ENCODE measurements at places on chromosomes 1 and 21. TPM values are rescaled to one million over a fixed set of nuclear protein-coding genes. Genes with fewer than 3 reads are reported as not detected.
A peak's percentile ranks its signal among the peaks of the same experiment; 100 is the strongest.

GRCh38 chr1:173266841-173267240 is 59.7 kb upstream of the TNFSF4 start:
- H3K27me3 ChIP-seq: no peaks in the 10 kb centered on the region
- H3K36me3 ChIP-seq: no peaks in the 10 kb centered on the region
- no peak overlapping the region for H3K27ac ChIP-seq

DNA sequence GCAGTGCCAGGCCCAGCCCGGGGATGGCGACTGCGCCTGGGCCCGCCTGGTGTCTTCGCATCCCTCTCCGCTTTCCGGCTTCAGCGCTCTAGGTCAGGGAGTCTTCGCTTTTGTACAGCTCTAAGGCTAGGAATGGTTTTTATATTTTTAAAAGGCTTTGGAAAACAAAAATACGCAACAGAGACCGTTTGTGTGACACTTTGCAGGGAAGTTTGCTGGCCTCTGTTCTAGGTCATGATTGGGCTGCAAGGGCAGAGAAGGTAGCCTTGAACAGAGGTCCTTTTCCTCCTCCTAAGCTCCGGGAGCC is 719 bp downstream of the SOD1 start:
- H3K36me3 ChIP-seq: peaks cover 6% of the 10 kb centered on the region
- peak overlapping the region; percentile 79 for H3K4me3 ChIP-seq
- peak overlapping the region; percentile 77 for H3K27ac ChIP-seq
- H3K4me1 ChIP-seq: peaks cover 69% of the 10 kb centered on the region
- no peak for DNase-seq

C1orf115 gene
- total RNA-seq: 2.0 TPM

DNA sequence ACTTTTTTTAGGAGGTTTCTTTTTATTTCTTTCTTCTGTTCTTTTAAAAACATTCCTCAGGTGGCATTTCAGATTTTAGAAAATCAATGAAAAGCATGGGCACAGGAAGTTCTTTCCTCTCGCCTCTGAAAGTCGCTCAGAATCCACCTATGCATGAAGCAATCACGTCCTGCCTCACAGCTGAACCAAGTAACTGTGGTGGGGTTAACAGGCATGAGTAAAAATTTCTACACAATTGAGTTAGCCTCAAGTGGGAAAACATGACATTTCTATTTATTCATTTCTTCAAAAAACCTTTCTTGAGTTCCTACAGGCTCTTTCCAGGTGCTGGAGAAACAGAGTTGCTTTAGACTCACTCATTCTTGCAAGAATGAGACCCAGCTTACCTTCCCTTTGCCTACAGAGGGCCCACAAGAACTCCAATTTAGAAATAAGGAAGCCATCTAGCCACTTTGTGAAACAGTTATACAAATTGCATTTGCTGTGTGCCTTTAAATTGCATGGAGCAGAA is 508.9 kb upstream of the PKN2 start:
- H3K36me3 ChIP-seq: no peaks in the 10 kb centered on the region
- H3K27ac ChIP-seq: no peak overlapping the region
- no peak for DNase-seq
- H3K4me3 ChIP-seq: no peak overlapping the region
- no peaks in the 10 kb centered on the region for H3K4me1 ChIP-seq
- no peaks in the 10 kb centered on the region for H3K27me3 ChIP-seq

DNA sequence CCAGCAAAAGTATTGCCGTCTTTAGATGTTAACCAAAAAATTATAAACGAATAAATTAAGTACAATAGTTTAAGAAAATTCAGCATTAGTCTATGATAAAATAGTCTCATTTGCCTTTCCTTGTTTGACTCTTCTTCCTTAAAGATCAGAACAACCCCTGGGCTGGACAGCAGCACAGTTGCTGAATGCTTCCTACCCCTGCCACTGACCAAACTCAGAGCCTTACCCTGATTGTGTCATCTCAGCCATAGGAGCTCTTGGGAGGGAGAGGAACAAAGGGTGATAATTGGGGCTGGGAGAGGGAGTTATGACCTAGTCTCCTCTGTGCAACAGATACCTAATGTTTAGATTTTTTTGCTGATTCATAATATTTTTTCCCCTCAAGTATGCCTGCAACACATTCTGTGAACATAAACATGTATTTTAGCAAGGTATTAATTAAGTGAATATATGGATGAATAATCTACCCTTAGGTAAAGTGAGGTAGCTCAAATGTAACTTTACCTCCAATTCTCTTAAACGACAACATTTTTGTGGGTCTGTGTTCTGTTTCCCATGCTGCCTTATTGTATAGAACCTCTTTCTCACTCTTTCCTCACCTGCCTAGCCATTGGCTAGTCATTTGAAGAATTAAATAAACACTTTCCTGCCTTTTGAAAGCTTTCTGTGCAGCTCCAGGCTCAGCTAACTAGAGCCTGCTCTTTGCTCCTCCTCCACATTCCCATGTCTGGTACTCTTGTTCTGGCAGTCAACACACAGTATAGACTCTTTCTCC is 46.1 kb downstream of the FGGY start:
- no peak for DNase-seq
- H3K27me3 ChIP-seq: no peaks in the 10 kb centered on the region
- H3K4me1 ChIP-seq: no peaks in the 10 kb centered on the region

- DNase-seq: no peak
- no peak overlapping the region for H3K4me3 ChIP-seq
- H3K4me1 ChIP-seq: no peaks in the 10 kb centered on the region
- H3K27ac ChIP-seq: no peak overlapping the region
- no peaks in the 10 kb centered on the region for H3K27me3 ChIP-seq
Measured at GRCh38 chr1:55670331-55671082, 455.3 kb upstream of the USP24 start.
